ENCODE measurements at places on chromosomes 3 and 15.

- no peak for DNase-seq
These were observed 156.0 kb downstream of the NAALADL2 start for GRCh38 chr3:175015056-175015635.

DNA sequence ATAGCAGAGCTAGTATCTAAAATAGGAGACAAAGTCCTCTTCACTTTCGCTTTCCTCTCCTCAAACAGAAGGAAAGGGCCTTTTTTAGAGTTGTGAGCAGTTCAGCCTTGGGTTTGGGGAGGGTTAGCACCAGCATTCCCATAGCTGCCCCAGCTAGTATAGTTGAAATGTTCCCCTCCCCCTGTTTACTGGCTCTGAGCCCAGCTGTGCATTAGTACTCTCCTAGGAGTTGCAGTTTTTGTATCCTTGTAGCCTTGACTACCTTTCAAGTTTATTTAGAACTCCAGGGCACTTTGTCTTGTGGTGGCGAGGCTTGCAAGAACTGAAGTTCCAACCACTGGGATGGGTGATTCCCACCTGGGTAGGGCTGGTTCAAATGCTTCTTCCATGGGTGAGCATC is 245.1 kb upstream of the NAALADL2 start:
- no peak for DNase-seq

DNA sequence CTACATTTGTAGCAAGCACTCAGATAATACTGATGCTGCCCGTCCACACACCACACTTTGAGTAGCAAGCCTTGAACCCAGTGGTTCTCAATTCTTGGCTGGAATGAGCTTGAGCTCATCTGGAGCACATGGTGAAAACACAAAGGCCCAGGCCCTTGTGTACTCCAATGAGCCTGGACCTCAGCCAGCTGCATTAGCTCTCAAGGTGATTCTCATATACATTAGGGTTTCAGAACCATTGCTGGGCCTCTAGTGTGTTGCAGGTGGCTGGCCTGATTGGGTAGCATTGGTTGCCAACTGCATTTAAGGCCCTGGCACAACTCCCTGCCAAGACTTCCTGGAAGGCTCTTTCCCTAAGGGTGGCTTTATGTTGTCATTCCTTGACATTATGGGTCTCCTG is 23.4 kb upstream of the ZFAND6 start:
- no peak for DNase-seq

GRCh38 chr3:133463347-133463860 is 63.5 kb downstream of the BFSP2 start:
- DNase-seq: no peak

DNA sequence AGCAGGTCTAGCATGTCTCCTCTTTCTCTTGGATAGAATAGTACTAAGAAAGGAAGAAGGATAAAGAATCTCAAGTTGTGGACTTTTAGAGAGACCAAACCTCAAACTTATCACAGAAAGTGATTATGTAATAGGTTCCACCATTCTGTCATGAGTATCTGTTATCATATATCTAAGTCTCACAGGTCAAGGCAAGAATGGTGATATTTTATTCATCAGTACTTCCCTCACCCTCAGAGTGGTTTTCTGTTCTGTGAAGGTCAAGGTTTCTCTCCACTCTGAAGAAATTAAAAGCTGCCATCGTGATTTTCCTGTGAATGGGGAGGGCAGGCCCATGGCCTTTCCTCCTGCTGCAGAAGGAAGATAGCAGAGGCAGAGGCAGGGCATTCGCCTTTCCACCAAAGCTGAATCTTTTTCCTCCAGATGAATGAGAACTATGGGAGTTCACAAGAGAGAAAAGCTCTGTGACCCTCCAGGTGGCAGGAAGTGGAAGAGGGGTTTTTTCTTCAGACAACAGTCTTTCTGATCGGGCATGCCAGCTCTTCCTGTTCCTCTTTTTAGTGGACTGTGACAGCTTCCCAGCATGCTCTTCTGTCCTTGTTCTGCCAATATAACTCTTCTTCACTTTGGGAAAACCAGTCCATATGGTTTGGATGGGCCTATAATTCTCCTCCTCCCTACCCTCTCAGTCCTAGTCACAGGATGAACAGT is 37.1 kb upstream of the CCK start:
- DNase-seq: no peak

DNA sequence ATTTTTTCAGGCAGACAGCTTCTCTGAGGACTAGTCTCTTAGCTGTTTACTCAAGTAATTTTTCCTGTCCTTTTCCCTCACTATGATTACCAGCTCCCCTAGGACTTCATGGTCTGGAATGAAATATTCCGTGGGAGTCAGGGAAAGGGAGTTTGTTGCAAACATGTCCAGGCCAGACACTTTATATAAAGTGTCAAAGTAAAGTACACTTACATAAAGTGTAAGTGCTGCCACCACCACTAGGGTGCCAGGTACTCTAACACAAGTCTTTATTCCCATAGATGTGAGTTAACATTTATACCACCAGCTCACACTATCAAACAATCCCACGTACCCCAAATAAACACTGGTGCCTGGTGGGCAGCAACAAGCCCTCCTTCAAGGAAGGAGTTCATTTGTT is 179.8 kb downstream of the SNRPN start:
- no peak for DNase-seq

- no peak for DNase-seq
These were observed 15.4 kb downstream of the ZNF148 start for GRCh38 chr3:125359700-125360099.

DNA sequence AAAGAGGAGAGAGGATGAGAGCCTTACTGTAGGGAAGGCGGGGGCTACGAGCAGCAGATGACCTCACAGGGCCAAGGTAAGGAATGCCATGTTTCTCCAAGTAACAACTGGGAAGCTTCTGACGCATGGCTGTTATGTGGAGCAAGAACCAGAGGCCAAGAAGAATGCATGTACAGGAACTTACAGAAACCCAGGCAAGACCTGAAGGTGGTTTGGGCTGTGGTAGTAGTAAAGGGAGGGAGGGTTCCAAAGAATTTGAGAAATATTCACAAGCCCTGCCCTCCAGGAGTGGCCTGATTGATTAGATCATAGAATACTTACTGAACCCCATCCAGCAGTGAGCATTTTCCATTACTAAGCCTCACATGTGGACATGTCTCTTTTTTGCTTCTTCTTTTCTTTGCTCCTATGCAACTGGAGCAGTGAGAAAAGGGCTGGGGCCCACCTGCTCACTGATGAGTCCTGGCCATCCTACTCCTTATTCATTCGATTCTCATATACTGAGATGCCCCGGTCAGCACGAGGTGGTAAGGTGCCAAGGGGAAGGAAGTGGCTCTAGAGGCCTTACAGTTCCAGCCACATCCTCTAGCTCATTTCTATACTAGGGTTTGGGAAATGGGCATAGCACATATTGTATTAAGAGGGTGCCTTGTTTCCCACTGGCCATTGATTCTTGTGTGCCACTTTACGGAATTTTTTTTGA is 8.3 kb upstream of the SLC12A8 start:
- DNase-seq: no peak

DNA sequence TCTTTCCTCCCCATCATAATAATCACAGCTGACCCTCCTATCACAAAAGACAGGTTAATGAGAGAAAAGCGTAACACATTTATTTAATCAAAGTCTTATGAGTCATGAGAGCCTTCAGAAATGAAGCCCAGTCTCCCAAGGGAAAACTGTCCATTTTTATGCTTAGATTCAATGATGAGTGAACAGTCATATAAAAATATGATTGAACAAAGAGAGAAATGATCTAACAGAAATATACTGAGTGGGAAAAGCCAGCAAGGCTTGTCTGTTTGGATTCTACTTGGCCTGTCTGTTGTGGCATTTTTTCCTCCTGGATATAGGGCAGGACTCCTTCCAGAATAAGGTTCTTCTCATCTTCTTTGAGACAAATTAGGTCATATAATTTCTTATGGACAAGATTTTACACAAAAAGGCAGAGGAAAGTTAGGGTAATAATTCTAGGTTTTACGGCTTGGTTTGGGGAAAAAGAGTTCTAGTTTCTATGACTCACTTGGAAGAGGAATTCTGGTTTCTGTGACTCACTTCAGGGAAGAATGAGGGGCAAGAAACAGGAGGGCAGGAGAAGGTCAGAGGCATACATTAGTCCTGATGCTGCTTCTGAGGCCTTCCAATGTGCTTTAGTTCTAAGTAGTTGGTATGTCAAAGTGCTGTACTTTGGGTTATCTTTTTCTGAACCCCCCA is 534.2 kb downstream of the ZIC1 start:
- no peak for DNase-seq

DNA sequence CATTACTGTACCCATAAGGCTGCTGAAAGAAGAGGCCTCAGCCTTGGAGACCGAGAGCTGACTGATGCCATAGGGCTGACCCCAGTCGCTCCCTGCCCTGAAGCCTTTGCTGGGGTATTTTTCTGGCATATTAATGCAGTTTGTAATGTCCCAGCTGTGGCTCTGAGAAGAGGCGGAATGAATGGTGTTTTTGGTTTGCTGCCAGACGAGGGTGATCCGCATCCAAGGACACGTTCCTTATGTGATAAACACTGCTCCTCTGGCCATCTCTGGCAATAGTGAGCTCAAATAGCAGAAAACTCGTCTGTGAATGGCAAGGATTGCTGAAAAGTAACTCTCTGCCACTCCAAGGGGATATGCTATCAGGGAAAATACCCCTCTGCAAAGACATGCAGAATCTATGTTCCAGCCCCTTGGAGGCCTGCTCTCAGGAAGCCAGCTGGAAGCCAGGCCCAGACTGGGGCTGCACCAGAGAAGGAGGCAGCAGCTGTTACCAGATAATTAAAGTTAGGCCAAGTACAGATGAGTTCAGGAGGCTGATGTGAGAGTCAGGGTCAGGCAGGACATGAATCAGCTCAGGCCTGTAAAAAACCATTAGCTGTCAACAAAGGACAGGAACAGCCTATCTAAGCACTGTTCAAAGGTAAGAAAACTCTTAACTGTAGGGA is 28.9 kb upstream of the KLHL6 start:
- no peak for DNase-seq
